NCI-H2081 treated with DMSO at 0.1 percent for 48 hours (cell line): ENCODE measurements at places on chromosomes 16 and 17.

DNA sequence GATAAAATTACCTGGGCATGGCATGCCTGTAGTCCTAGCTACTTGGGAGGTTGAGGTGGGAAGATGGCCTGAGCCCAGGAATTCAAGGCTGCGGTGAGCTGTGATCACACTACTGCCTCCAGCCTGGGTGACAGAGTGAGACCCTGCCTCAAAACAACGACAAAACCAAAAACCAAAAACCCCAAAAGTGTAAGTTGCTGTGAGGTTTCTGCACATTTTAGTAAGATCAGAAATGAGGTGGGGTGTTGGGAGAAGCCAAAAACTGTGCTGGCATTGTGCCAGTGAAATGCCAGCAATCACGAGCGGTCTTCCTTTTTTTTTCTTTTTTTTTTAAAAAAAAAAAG, 114.6 kb downstream of the PITPNC1 start:
- DNase-seq = no peak

DNA sequence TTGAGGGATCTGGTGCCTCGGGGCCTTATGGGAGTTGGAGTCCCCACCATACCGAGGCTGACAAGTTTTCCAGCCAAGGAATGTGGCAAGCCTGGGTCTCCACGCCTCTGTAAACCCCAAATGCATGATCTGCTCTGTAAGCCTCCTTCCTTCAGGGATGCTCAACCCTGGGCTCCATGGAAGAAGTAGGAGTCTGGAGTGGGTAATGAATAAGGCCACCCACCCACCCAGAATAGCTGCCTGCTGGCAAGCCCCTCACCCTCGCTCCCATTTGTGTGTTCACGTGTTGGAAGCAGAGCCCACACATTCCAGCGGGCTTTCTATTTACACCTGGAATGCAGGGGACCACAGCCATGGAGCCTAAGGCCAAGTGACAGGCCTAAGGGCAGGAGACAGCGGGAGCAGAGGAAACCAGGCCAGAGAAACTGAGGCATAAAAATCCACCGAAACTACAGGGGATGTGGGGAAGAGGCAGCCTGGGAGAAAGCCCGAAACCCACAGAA, 4.4 kb downstream of the DLG4 start:
- DNase-seq = no peak

DNA sequence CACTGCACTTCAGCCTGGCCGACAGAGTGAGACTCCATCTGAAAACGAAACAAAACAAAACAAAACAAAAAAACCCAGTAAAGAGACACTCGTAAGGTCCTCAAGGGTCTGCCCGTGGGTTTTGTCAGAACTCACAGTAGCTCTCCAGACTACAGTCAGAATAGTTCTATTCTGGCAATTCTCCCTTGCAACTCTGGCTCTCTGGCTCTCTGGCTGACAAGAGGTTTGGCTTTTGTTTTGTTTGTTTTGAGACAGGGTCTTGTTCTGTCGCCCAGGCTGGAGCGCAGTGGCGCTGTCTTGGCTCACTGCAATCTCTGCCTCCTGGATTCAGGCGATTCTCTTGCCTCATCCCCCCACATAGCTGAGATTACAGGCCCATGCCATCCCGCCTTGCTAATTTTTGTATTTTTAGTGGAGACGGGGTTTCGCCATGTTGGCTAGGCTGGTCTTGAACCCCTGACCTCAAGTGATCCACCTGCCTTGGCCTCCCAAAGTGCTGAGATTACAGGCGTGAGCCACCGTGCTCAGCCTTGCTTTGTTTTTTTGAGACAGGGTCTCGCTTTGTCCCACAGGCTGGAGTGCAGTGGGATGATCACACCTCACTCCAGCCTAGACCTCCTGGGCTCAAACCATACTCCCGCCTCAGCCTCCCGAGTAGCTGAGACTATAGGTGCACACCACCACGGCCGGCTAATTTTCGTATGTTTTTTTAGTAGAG, 20.5 kb upstream of the CHP2 start:
- no peak for DNase-seq

DNA sequence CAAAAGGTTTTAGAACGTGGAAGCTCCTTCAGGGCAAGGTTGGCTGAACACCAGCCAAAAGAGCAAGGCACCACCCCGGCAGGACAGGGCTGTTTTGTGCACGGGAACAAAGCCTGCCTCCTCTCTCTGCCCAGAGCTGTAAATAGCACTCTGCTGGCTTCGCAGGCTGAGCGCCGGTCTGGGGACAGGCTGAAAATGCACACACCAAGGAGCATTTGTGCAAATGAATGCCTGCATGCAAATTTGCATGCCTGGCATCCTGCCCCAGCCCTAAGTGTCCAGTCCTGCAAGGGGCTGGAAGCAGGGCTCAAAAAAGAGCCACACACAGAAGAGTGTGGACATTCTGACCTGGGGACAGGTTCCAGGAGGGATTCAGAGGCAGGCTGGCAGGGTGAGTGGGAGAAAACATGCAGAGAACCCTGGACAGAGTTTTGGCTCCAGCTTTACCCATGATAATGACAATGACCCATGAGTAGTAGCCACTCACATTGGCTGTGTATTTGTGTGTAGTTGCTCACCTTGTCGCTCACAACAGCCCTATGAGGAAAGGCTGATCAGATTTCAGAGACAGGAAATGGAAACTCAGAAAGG, 11.7 kb downstream of the ABAT start:
- no peak for DNase-seq

DNA sequence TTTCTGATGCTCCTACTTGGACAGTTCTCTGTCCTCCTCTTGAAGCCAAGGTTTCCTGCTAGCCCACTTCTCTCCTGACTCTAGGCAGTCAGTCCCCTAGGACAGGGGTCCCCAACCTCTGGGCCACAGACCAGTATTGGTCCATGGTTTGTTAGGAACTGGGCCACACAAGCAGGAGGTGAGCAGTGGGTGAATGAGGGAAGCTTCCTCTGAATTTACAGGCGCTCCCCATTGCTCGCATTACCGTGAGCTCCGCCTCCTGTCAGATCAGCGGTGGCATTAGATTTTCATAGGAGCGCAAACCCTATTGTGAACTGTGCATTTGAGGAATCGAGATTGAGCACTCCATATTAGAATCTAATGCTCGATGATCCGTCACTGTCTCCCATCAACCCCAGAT, 55.7 kb downstream of the GNA13 start:
- DNase-seq = no peak

DNA sequence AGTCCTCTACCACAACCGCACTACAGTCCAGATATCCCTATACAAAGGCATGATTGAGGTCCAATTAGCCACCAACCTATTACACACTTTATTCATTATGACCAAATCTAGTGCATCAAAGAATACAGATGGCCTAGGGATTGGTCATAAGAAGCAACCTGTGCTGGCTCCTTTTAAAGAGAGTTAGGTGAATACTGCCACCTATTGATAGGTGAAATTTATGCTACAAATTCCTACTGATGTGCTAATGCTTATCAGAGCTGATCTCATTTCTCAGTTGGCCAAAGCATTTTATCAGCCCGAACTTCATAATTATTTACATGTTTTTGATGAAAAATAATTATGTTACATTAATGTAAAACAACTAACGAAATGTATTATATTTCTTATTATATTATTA, 166.3 kb downstream of the ANKFN1 start:
- DNase-seq = no peak

DNA sequence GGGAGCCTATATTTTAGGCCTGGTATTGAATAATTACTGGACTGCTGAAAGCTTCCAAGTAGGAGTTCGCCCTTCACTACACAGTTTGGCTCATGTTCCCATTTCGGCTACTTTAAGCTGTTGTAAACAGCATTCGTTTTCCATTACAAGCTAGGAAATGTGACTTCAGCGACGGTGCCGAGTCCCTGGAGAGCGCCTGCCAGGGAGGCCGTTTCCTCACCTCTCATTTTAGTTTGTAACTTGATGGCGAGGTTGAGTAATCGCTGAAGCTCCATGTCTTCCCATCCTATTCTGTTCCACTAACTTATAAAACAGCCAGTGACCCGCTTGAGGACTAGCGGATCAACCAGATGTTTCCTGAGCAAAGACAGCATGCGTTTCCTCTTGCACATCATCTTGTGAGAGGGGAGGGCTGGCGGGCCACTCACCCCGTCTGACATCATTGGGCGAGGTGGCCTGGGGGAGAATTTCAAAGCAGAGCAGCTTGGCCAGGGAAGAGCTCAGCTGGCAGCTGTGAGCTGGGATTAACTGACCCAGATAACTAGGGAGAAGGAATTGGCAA, 32.9 kb downstream of the PCTP start:
- no peak for DNase-seq

DNA sequence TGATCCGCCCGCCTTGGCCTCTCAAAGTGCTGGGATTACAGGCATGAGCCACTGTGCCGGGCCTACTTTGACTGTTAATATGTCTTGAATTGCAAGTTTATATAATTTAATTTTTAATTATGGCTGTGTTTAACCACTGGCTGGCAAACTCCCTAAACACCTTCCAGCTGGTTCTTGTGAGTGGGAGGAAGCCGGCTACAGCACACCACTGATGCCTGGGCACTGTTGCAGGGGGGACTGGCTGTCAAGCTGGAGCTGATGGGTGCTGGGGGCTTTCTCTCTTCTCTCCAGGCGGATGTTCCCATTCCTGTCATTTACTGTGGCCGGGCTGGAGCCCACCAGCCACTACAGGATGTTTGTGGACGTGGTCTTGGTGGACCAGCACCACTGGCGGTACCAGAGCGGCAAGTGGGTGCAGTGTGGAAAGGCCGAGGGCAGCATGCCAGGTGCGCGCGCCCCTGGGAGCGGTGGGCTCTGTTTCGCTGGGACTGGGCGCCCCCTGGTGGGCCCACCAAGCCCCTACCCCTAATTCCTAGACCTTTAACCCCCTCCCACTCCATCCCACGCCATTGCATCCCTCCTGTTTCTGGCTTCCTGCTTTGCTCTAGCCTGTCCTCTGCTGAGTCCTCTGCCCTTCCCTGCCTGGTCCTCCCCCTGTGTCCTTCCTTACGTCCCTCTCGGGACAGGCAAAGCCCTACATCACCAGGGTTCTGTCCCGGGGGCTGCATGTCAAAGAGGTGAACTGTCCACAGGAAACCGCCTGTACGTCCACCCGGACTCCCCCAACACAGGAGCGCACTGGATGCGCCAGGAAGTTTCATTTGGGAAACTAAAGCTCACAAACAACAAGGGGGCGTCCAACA, 9.5 kb downstream of the TBX21 start:
- no peak for DNase-seq

GRCh38 chr17:17888821-17889220, 52.0 kb upstream of the SREBF1 start:
- DNase-seq = no peak

GRCh38 chr16:22186517-22186916, 19.6 kb upstream of the EEF2K start:
- DNase-seq = no peak

DNA sequence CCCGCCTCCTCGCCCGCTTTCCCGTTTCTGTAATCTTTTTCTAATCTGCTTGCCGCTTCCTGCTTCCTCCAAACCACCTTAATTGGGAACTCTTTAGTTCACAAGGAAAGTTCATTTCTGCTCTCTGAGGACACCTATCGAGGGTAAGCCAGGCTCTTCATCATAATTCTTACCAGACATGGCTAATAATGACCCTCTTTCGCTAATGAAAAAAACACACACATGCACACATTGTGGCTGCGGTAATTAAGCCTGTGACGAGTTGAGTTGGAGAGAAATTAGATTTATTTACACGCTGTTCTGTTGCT, 100.6 kb downstream of the ZNF423 start:
- DNase-seq = no peak

DNA sequence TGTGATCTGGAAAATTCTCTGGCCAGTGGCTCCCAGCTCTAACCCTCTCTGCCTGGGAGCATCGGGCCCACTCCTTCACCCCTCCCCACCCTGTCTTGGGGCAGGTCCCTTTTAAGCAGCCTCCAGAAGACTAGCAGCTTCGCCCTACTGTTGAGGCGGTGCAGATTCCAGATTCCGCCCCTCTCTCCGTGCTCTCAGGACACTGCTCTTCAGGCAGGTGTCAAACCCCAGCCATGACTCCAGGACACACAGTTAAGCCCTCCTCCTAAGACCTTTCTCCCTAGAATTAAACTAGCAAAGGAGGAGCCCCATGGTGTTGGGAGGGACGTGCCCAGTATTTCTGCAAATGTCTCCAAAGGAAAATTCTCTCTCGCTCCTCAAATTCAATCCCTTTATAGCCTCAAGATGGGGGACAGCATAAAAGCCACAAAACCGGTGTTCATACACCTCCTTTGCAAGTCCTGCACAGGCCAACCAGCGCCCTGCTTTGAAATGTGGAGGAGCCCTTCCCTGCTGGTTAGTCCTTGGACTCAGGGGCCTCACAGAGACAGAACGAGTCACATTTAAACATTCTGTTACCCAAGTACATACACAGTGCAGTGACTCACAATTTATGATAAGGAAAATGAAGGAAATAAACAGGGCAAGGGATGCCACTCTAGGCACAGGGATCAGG, 7.2 kb downstream of the LPO start:
- DNase-seq = no peak

DNA sequence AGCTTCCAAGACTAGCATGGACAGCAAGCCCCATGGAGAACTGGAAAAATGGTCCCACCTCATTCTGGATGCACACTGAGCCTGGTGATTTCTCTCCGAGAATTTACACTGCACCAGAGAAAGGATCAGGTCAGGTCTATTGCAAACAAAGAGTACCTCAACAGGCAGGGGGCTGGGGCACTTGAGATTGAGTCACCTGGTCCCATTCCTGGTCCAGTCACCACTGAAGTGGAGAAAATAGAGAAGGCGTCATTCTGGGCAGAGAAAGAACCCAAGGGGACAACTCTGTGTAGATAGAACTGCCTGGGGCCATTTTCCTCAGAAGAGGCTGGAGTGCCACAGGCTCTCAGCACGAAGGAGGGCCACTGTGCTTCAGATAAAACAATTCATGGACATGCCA, 38.4 kb downstream of the CENPV start:
- DNase-seq = no peak

DNA sequence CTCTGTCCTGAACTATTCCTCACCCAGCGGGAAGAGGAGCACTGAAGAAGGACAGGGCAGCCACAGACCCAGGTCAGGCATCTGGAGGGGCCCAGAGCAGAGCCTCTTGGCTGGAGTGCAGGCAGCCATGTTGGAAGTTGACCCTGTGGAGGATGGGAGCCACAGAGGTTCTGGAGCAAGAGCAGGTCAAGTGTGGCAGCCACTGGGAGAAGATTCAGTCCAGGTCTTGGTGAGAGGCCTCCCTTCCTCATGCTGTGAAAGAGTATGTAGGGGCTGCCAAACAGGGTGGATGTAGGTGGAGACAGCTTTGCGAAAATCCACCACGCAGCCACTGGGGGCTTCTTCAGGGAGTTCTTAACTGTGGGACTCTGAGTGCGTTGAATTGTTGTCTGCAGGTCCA, 590 bp upstream of the CD79B start:
- DNase-seq = no peak
